Stimulated activated CD8-positive, alpha-beta memory T cell treated with anti-CD3 and anti-CD28 coated beads, Interleukin-4, amount 100 ng/mL, for 48 hours (primary cell): ENCODE measurements at places on chromosomes 12 and 14.

DNA sequence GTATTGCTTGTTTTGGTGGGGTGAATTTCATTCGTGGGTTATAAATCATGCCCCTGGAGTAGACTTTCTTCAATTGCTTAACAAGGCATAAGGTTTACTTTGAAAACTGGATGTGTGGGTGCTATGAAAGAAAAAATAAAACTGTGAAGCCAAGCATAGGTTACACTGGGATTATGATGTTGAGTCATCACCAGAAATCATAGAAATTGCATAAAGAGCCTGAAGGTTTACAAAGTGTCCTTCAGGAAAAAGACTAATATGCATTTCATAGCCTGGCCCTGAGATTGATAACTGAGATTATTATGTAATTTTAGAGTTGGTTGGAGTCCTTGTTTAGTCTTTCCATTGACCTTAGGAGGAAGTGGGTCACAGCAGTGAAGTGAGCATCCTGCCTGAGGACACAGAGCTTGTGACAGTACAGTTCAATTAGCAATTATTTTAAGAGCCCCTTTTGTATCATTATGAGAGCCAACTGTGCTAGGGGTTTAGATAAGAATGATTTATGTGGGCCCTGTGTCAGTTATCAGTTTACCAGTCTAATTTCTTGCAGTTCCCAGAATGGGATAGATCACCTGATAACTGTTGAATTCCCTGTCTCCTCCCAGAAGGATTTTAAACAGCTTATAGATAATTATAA is 13.6 kb downstream of the LRRK2 start:
- DNase-seq = no peak

- no peak for DNase-seq
Observed at GRCh38 chr12:91327889-91328288, 145.3 kb upstream of the DCN start.

GRCh38 chr12:94550964-94551363 is 91.3 kb upstream of the CEP83 start:
- no peak for DNase-seq

DNA sequence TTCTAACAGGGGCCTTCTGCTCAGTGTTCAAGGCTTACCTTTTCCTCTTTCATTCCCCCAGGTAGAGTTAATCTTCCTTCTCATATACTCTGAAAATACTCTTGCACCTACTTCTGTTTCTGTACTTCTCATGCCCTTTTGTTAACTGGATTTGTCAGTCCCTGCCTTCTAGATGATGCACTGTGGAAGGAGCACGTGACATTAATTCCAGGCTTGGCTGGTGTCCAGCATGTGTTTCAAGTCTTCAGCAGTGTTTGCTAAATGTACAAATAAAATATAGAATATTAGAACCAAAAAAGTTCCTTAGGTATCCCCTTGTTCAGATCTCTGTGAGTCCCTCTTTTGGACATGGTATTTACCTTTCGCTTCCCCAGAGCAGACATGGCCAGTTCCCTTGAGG is 27.9 kb upstream of the EVL start:
- DNase-seq = no peak
